ENCODE measurements at places on chromosomes 11 and 22. TPM values are rescaled to one million over a fixed set of nuclear protein-coding genes. Genes with fewer than 3 reads are reported as not detected.

The KIAA1671 gene
- 12.8 TPM for total RNA-seq

The SLC25A18 gene
- not detected for total RNA-seq

The MTA2 gene
- total RNA-seq, result 110 TPM

The VSIG10L2 gene
- 0.39 TPM for total RNA-seq

The TBX10 gene
- not detected for total RNA-seq

The GLYATL2 gene
- total RNA-seq, result 1.5 TPM

The RTN4R gene
- 0.26 TPM for total RNA-seq

The MUC2 gene
- not detected for total RNA-seq

The ZNRD2 gene
- total RNA-seq, result 42.1 TPM

All from articular chondrocyte of knee joint (primary cell).